ENCODE measurements at places on chromosomes 7 and 10.

DNA sequence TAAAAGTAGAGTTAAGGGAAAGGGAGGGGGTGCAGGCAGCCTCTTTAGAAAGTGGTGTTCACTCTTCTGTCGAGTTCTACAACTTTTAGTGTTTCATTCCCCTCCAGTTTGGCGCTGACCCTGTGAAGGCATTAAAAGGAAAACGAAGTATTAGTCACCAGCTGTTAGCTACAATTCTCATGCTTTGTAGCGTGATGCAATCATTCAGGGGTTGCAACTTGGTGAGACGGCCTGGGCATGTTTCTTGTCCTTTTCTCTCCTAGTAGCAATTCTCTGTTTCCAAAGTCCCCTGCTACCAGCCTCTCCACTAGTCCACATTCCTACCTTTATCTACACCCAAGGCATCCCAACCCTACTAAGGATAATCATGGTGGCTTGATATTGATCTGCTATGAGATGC is 33.7 kb upstream of the DGKI start:
- no peak for DNase-seq

DNA sequence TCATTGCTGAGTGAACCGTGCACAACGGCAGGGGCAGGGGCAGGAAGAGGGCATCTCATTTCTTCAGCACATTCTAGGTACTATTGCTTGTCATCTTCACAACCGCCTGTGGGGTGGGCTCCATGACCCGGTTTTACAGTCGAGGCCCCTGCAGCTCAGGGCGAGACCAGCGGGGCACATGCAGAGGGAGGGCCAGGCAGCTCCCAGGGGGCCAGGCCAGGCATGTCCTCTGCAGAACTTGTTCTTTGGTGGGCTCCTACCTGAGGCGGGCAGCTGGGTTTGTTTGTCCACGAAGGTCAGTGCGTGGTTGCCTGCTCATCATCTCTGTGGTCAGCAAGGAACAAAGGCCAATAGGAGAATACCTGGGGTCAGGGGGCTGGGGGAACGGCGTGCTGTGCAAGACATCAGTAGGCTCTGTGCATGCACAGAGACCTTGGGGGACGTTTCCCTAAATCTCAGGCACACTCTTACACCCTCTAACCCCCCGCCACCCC is 75.1 kb upstream of the LEP start:
- DNase-seq: no peak

DNA sequence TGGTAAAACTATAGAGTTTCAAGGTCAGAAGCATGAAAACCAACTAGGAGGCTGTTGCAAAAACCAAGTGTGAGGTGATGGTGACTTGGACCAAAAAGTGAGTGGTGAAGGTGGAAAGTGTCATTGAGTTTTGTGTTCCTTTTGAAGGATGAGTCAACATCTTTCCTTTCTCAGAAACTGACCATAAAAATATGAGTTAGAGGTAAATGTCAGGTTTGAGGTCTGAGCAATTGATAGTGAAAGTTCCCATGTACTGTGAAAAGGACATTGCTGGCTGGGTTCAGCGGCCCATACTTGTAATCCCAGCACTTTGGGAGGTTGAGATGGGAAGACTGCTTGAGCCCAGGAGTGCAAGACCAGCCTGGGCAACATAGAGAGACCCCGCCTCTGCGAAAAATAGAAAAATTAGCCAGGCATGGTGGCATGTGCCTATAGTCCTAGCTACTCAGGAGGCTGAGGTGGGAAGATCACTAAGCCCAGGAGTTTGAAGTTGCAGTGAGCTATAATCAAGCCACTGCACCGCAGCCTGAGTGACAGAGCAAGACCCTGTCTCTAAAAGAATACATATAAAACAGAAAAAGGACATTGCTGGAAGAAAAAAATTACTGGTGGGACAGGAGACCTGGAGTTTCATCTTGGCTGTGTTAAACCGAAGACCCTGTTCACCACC is 89.3 kb upstream of the ARID5B start:
- DNase-seq: no peak

- DNase-seq: no peak
These were observed 168.1 kb upstream of the PPP2R2D start for GRCh38 chr10:131732631-131733127.

- no peak for DNase-seq
These were observed 434.7 kb downstream of the TNS3 start for GRCh38 chr7:47147213-47147631.
